Posterior cingulate gyrus (tissue), 11 donors: ENCODE measurements at places on chromosomes 5 and 9.

DNA sequence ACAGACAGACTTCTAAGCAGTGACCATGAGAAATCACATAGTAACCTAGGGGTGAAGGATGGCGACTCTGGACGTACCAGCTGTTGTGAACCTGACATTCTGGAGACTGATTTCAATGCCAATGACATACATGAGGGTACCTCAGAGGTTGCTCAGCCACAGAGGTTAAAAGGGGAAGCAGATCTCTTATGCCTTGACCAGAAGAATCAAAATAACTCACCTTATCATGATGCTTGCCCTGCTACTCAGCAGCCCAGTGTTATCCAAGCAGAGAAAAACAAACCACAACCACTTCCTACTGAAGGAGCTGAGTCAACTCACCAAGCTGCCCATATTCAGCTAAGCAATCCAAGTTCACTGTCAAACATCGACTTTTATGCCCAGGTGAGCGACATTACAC lies 38.0 kb upstream of the CCDC152 start:
- DNase-seq: no peak

DNA sequence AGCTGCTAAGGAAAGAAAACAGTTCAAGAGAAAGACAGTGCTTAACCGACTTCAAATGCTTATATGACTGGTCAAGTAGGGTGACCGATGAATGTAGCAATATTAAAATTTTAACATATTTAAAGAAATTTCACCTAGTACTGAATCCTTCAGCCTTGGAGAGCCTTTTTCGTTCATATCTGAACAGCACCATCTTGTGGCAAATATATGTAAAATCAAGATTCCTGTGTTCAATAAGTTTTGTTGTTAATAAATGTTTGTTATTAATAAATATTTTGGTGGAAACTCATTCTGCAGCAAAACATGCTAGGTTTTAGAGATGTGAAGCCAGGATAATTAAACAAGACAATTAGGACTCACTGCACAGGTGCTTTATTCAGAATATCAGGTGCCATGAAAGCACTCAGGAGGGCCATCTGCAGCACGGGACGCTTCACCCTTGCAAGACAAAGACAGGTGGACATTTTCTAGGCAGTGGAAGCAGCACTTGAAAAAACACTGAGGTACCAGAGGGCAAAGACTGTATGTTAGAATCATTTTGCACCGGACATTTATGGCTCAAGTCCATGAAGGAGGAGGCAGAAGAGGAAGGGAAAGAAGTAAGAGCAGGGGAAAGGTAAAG lies 15.6 kb downstream of the TICAM2 start:
- no peak for DNase-seq

- no peak for DNase-seq
Observed at GRCh38 chr5:65190328-65191053, 291.2 kb downstream of the ADAMTS6 start.

GRCh38 chr5:53616939-53617549 lies 56.6 kb downstream of the NDUFS4 start:
- no peak for DNase-seq

GRCh38 chr9:98678244-98678842 lies 30.4 kb downstream of the GABBR2 start:
- DNase-seq: no peak

- DNase-seq: no peak
Observed at GRCh38 chr9:8895861-8896224, 1096.3 kb upstream of the DMAC1 start.

DNA sequence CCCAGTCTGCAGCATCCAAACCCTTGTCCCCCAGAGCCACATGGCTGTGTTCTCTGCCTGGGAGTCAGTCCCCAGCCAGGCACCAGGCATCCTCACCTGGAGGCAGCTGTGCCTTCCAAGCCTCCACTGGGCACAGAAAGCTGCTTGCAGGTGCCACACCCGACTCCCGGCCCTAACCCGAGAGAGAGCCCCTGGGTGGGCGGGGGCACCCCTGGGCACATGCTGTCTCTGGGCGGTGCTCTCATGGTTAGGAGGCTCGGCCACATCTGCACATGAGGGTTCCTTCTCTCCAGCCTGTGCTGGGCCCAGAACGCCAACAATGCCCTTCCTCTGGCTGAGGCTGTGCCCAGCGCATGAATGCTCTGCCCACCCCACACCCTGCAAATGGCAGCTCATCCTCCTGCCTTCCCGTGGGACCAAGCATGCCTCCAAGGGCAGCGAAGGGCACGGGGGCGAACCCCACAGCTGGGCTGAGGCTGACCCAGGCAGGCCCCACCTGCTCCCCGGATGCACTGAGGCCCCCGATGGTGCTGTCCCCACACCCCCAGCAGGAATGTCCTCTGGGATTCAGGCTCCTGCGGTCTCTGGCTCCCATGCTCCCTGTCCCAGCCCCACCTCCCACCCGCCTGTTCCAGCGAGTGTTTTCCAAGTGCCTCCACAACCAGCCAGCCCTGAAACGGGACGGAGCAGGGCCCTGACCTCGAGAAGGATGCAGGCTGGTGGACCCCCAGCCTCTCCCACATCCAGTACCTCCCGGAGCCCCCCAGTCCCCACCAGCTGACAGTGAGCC lies 22.5 kb upstream of the CAMSAP1 start:
- peak; percentile 53 for DNase-seq

DNA sequence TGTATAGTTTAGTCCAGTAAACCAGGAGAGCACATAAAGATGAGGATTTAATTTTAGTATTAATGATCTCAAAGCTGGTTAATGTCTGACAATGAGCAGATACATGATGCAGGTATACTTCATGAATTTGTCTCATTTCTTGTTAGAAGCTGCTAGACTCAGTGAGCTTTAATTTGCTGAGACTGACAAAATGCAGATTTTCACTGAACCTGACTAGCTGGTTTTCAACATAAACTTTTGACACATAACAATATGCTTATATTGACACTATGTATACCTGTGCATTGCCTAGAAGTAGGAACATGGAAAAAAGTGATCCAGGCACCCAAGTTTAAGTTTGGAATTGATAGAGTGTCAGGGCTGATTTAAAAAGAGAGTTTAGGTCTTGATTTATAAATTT lies 10.8 kb downstream of the UBLCP1 start:
- DNase-seq: no peak

- no peak for DNase-seq
Observed at GRCh38 chr9:86751207-86751606, 196.1 kb downstream of the GAS1 start.

GRCh38 chr5:159490507-159490906 lies 160.2 kb upstream of the IL12B start:
- no peak for DNase-seq

DNA sequence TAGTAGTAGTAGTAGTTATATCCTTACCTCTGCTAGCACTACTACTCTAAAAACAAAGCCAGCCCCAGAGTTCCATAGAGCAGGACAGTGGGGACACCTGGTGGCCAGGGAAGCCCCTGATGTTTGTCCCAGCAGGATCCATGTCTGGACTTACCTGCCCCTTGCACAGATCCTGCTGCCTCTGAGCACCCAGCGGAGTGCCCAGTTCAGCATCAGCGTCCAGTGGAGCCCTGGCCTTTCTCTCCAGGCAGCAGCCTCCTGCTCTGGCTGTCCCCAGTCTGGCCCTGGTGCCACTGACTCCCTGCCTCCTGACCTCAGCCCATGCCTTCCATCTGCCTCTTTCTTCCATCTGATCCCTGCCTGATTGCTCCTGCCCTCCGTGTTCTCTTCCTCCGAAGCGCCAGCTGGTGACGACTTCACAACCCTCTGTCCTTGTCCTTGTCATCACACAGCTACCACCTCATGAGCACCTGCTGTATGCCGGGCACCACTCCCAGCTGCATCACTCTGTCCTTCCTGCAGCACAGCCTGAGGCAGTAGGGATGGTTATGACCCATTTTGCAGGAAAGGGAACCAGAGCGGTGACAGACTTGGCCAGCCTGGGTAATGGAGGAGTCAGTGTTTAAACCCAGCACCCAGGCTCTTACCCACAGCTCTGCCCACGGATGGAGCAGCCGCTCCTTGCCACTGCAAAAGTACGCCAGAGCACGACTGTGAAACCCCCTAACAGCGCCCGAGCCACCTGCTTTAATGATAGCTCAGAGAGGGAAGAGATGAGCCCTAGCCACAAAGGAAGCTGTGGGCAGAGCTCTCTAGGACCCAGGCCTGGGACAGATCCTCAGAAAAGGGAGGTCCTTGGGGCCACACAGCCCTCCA lies 11.5 kb downstream of the SARDH start:
- DNase-seq: peak; percentile 71

GRCh38 chr9:122236681-122237080 lies 7.9 kb upstream of the LHX6 start:
- DNase-seq: no peak

- DNase-seq: no peak
Observed at GRCh38 chr5:142290577-142291299, 34.1 kb downstream of the SPRY4 start.

- no peak for DNase-seq
Observed at GRCh38 chr5:58009754-58010153, 450.1 kb downstream of the PLK2 start.

DNA sequence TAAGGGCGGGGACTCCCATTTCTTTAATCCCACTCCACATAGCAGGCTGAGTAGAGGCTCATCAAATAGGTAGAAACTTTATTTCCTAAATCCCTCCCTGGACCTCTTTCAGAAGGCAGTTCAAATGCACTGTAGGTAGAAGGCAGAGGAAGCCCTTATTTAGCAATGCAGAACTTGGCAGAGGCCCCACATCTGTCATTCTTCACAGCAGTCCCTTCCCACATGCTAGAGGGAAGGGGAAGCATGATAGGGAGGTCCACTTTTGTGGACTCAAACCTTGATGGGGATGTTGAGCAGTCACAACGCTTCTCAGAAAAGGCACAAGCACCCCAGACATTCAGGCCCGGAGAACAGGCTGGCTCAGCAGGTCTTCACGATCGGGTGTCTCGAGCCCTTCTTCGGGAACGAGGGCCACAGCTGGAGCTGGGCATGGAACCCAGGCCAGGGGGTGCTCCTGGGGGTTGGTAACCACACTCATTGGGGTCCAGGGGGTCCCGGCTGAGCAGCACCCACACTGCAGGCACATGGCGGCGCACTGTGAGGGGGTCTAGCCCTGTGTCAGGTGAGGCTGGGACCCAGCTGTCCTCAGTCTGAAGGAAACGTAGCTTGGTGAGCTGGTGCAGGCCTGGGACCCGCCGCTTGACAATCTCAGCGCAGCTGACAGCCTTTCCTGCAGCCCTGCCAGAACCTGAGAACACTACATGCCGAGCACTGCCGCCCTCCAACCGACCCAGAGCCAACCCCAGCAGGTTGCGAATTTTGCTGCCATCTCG lies 1.3 kb downstream of the RPP25L start:
- DNase-seq: no peak

DNA sequence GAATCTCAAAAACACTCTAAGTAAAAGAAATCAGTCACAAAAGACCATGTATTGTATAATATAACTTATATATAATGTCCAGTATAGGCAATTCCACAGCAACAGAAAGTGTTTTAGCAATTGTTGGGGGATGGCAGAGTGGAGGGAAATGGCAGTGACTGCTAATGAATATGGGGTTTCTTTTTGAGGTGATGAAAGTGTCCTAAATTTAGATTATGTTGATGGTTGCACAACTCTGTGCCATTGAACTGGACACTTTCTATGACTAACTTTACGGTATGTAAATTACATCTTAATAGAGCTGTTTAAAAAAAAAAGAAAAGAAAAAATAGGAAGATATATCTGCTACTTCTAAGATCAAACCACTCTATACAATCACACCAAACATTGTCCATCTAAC lies 124.9 kb upstream of the ZNF462 start:
- DNase-seq: no peak

- no peak for DNase-seq
Observed at GRCh38 chr5:169710675-169711074, 73.6 kb downstream of the DOCK2 start.
